Osteoblast (primary cell): ENCODE measurements at places on chromosomes 7 and 10. TPM values are rescaled to one million over a fixed set of nuclear protein-coding genes. Genes with fewer than 3 reads are reported as not detected.

Gene FEZF1
- total RNA-seq: not detected in 2 replicates

Gene ERCC6
- total RNA-seq: 52.7 and 54.3 TPM in 2 replicates

DNA sequence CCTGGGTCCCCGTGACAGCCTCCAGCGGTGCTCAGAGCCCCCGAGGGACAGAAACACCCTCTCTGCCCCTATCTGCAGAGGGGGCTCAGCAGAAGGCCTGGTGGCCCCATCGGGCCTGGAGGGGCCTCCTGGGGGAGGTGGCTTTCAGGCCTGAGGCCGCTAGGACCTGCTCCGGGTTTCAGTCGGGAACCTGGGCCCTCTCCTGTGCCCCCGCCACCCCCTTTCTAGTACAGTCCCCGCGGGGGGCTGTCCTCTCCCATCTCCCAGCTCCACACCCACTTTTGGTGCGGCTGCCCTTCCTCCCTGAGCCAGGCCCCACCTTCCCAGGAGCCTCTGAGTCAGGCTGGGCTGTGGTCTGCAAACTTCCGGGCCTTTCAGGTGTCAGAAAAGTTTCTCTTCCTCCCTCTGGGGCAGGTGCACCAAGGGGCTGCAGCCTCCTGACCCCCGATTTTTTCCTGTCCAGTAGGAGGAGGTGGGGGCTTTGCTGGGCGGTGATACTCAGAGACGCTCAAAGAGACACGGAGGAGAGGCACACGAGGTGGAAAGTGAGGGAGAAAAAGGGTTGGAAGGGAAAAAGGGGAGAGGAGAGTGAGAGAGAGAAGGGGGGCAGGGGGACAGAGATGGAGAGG is 692 bp downstream of the CARD11 start:
- DNase-seq: no peak

DNA sequence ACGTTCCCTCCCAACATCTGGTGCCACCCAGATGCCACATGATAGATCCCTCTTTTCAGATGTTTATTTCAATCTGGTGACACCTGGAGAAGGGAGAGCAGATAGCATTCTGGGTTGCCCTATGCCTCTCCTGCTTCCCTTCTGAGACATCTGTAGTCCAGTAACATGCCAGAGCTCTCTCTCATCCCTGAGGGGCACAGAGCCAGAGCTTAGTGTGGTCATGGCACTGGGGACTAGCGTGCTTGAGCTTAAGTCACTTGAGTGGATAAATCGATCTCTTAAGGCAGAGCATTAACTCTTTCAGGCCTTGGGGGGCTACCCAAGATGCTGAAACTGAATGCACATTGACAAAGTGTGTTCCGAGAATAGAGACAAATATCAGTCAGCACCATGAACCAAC is 47.9 kb downstream of the WNT2 start:
- no peak for DNase-seq

DNA sequence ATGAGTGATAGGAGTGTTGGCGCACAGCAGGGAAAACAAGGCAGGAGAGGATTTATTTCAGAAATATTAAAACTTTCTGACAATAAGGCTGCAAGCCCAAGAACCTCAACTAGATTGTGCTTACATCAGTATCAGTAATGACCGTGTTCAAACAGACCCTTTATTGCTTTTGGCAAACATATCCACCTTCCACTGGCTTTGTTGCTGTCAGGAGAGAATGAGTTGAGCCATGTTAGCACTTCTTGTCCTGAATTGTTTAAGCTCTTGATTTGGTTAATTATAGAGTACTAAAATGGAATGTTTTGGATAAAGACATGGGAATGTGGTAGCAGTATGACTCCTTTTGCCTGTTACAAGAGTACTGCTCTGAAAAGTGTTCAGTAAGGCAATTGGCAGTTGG is 3.8 kb downstream of the AHCYL2 start:
- no peak for DNase-seq

- DNase-seq: no peak
These were observed 609.6 kb downstream of the KCNMA1 start for GRCh38 chr10:77028042-77028441.

- DNase-seq: no peak
These were observed 68.0 kb upstream of the EEPD1 start for GRCh38 chr7:36085096-36085495.

DNA sequence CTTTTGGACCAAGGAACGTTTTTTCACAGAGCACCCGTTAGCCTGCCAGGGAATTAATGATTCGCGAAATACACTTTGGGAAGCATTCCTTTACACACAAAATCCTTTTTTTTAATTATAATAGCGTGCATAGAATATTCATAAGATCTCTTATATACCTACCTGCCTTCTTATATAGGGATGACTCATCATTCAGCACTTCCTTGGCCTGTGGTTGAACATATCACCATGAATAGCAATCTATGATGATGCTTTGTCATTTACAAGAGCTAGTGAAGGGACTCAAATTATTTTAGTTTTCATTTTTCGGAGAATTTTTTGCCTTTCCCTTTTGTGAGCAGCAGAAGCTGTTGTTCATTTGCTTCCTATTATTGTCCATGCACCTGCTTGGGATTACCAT is 97.0 kb downstream of the CDH23 start:
- DNase-seq: no peak
